ENCODE measurements at places on chromosomes 1 and 21.

DNA sequence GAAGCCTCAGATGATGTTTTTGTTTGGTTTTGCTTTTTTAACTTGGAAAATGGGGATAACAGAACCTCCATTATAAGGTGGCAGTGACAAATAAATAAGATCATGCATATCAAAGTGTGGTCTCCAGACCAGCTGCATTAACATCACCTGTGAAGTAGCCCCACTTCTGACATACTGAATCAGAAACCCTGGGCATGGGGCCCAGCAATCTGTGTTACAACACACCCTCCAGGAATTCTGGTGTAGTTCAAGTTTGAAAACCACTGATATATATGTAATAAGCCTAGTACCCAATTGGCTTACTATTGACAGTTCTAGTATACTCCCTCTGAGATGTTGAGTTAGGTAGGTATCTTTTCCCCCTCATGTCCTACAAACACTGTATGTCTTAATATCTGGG, 24.1 kb upstream of the RNF19B start:
- DNase-seq, result no peak

DNA sequence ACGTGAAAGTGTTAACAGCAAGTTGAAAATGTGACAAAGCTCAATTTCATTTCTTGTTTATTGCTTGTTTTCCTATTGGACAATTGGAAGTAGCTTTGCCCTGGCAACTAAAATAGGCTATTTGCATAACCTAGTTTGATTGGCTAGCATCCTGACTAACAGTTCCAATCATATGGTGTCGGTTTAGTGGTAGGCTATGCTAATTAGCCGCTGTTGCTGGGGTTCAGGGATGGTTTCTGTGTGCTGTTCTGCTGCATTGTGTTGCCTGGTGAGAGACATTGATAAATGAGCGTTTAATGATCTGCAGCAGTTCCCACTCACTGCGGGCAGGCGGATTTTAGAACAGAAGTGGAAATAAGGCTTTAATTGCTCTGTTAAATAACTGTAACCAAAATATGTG, 68.5 kb downstream of the DYRK1A start:
- no peak for DNase-seq

- DNase-seq, result no peak
Observed at GRCh38 chr1:114455102-114455785, 55.8 kb downstream of the TRIM33 start.

GRCh38 chr1:197222780-197223179, 45.3 kb upstream of the CRB1 start:
- no peak for DNase-seq

DNA sequence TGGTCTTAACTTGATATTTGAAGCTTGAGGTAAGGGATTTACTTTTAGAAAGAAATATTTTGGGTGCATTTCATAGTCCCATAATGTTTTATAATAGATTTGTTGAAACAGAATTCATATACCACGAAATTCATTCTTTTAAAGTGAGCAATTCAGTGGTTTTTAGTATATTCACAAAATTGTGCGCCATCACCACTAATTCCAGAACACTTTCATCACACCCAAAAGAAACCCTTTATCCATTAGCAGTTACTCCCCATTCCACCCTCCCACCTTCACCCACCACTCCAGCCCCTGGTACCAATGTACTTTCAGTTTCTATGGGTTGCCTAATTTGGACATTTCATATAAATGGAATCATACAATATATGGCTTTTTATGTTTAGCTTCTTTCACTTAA, 38.9 kb upstream of the DMRTB1 start:
- no peak for DNase-seq

DNA sequence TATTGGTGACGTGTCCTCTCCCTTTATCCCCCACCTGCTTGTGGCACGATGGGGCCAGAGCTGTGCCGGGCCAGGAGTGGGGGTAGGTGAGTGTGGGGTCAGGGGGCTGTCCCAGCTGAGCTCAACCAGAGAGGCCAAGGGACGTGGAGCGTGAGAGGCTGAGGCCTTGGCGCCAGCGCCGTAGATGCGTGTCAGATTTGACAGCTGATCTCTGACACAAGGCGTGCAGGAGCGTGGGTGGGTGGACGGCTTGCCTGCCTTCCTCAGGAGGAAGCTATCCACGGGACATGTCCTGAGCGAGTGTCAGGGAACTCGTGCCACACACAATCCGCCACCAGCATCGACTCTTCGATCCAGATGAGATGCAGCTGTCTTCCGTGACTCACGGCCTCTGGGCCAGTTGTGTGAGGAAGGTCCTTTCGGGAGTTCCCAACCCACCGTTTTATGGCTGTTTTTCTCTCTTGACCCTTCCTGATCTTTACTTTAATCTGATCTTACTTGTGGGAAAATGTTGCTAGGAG, 56.7 kb downstream of the SPSB1 start:
- no peak for DNase-seq

- no peak for DNase-seq
Observed at GRCh38 chr1:227253065-227253464, 65.2 kb downstream of the CDC42BPA start.

- DNase-seq, result no peak
Observed at GRCh38 chr1:15364740-15365139, 44.9 kb upstream of the EFHD2 start.

DNA sequence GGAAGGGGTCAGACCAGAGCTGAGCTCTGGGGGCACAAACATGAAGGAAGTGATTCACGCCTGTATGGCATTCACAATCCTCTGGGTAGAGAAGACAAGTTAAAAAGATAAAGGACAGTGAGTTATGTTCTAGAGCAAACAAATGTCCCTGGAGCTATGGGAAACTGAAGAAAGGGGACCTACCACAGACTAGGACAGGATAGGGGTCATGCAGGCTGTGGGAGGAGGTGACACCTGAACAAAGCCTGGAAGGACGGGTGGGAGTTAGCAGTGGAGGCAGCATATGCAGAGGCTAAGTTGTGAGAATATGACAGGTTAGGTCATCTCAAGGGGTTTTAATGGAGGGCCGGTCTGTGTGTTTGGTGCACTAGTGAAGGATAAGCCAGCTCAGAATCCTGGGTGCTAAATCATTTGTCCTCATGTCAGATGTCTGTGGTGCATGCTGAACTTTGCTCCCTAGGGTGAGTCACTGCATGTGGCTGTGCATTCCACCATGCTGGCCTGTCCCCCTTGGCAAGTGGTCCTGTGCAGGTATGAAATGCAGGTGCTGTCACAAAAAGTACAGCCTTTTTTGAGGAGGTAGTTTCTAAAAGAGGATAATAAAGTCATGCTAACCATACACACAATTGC, 28.5 kb downstream of the TNN start:
- no peak for DNase-seq

DNA sequence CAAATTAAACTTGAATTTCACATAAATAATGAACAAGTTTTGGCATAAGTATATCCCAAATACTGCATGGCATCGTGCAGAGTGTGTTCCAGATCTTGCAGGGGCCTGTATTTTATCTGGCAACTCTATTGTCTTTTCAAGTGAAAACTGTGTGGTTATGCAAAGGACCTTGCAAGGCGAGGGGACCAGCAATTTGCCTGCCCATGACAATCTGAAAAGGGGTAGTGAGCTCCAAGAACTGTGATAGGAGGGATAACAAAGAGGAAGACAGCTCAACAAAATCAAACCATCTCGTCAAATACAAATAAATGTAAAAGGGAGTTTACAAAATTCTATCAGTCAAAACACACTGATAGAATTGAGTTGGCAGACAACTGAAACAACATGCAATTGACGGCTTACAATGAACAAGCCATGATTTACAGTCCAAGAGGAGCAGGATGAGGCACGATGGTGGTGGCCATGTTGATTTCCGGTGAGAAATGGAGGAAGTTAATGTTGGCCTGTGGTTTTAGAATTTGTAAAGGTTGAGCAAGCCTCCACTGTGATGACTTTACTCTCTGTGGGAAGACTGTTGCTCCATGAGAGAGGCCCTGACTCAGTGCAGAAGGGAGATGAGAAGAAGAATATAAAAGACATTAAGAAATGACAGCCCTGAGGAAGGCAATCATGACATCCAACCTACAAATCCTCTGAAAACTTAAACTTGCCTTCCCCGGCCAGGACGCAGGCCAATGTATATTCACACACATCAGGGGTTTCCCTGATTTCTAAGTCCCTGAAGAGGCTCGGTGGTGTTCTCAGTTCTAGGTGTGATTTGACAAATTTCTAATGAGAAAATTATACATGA, 132.2 kb downstream of the ADSS2 start:
- no peak for DNase-seq

DNA sequence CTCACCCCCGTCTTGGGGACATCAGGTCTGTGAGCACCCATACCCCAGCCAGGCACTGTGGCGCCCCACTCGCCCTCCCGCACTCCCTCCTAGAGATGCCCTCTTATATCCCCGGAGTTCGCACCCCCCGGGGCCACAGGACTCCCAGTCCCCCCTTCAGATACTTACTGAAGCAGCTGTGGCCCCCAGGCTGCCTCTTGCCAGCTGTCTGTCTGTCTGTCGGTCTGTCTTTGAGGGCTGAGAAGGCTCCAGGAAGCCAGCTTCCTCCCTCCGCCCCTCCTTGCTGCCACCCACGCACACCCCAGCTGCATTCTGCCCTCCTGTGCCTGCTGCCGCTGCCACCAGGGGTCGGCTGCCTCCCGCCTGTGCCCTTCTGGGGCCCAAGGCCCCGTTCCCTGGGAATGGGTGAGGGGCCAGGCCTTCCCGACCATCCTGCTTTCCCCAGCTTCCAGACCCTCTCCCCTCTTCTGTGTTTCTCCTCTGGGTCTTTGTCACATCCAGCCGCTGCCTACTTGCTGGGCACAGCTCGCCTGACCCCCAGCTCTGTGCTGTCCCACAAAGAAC, at the start of gene PTPN7:
Gene PTPN7, minus strand, starts transcription at position 226 of the 564 bp plus-strand sequence. CDS start 1,200 bp downstream, outside the sequence.
- no peak for DNase-seq

DNA sequence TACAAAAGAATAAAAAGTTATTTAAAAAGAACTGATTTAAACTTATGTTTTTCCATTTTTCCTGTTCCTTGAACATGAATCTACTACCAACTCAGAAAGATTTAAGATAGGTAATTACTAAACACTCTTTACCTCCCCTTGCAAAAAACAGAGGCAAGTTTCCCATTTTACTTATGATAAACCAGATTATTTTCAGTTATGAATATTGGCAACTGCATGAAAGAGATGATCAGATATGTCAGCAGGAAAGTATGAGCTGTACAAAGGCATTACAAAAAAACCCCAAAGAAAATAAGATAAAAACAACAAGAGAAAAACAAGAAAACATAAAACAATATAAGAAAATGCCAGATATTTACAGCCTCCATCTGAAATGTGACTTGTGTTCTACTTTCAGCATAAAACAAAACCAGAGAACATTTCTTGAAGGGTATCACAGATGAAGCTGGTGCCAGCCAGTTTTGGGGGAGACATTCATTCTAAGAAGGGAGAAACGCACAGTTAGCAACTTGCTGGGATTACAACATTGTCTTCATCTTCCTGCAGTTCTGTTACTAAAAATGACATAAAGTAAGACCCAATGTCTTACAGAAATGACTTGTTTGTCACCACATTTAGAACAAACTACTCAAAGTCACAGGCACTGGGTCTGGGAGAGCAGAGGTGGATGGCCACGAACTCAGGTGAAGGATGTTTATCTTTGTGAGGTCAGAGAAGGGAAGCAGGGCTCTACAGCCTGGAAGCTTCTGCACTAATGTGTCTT, 19.1 kb downstream of the ZC3H12A start:
- DNase-seq, result no peak

DNA sequence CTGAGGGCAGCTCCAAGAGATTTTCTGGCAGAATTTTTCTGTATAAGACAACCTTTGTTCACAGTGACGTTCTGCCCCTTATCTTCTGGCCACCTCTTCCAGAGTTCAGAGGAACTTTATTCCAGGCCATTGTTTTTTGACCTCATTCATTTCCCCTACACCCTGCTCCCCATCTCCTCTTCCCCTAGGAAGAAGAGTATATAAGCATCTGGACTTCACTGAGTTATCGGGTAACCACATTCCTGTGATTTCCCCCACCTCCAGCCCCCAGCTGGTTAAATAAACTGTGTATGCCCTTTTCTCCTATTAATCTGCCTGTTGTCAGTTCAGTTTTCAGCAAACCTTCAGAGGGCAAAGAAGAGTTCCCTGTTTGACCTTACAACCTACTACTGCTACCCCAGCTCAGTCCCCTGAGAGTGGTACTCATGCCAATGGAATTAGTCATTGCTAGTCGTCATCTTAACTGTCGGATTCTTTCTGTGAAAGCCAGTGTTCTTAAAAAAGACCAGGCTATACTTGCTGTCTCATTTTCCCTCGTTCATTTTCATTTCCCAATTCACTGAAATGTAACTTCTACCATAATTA, 14.3 kb upstream of the ALG14 start:
- no peak for DNase-seq

GRCh38 chr1:230668227-230668626, 25.9 kb downstream of the COG2 start:
- no peak for DNase-seq

DNA sequence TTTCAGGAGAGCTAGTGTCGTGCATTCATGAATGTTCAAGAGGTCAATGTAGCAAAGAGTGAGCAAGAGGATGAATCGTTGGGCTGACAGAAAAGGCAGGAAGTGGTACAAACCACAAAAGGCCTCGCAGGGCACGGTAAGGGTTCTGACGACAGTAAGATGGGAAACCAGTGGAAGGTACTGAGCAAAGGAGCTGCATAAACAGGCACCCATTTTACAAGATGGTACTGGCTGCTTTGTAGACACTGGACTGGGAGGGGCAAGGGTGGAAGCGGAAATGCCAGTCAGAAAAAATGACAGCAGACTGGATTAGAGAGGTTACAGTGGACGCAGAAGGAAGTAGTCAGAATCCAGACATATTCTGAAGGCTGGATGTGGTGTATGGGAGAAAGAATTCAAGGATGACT, 123.5 kb downstream of the PTPN14 start:
- DNase-seq, result no peak

GRCh38 chr1:155077346-155077745, 1.3 kb upstream of the EFNA3 start:
- peak; percentile 21 for DNase-seq

GRCh38 chr1:17667641-17668040, 87.5 kb upstream of the ACTL8 start:
- DNase-seq, result no peak

DNA sequence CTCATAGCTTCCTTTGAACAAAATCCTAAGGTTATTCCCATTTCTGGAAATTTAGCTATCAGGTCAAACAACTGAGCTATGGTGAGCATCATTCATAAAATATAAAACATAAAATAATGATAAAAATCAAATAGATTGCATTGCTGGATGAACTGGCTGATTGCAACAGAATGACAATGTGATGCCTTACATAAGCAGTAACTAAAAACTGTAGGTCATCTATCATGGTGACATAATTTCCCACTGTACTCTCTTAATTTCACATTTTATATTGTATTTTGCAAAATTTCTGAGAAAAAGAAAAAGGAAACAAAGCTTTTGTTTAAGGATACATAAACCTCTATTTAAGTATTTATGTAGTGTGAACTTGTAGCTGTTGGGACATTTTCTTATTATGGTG, 4.6 kb downstream of the PTGER3 start:
- no peak for DNase-seq

- no peak for DNase-seq
Observed at GRCh38 chr1:172405912-172406311, 14.6 kb upstream of the C1orf105 start.

- DNase-seq, result no peak
Observed at GRCh38 chr1:58778385-58779000, 5.4 kb downstream of the JUN start.

Measured in NCI-H187 (cell line).